ENCODE measurements at places on chromosomes 6 and 20. TPM values are rescaled to one million over a fixed set of nuclear protein-coding genes. Genes with fewer than 3 reads are reported as not detected.

DNA sequence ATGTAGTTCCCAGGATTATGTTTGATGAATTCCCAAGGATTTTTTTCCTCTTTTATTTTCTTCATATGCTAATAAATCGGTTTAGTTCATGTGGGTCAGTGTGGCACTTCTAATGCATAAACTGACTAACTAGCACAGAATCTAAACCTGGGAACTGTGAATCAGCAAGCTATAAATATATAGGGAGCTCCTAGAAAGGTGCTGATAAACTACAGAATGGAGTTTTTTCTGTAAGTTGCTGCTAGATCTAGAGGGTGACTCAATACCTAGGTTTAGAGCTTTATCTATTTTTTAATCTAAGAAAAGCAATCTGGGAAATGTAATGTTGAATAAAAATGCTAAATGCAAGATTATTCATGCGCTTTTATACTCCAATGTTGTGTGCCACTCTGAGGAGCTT is 118.8 kb upstream of the PTCHD4 start:
- DNase-seq: no peak

The MCCD1 gene
- total RNA-seq: not detected

DNA sequence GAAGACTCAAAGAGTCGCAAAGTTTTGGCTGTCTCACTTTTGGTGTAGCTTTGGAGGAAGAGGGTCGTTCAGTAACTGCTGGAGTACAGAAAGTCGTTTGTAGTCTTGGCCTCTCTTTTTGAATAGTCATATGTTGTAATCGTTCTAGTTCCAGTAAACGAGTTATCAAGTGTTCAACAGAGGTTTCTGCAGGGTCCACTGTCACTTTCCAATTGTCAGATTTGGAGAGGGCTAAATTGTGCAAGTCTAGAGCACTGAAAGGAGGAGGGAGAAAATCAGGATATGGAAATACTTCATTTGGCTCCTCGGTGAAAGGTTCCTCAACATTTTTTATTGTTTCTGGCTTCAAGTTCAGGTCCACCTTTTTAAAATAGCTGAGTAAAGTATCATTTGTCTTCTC is 9.7 kb downstream of the FAM217A start:
- DNase-seq: no peak

DNA sequence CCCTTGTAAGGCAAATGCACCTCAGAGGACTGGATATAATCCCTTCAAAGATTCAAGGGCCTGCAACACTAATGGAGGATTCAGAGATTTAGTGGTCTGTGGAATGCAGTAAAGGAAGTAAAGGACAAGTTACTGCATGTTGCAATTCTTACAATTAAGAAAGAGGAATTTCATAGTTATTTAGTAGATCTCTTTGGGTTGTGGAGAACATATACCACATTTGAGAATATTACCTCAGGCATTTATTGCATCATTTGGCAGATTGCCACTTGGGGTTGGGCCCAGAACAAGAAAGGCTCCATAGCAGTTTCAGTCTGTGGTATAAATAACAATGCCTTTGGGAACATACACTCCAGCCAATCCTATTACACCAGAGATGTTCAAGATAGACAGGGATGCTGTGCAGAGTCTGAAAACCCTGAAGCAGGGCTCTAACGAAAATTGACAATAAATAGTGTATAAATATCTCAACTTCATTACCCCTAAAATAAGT is 20.9 kb upstream of the EPM2A start:
- DNase-seq: peak; percentile 66

- no peak for DNase-seq
Measured at GRCh38 chr20:7996898-7997297, 22.7 kb downstream of the TMX4 start.

- DNase-seq: no peak
Measured at GRCh38 chr6:5565971-5566370, 304.7 kb downstream of the FARS2 start.

Data from HT1080 (cell line).